ENCODE measurements at places on chromosomes 1 and 21.
A peak's percentile ranks its signal among the peaks of the same experiment; 100 is the strongest.

- no peak for DNase-seq
Measured at GRCh38 chr1:230220478-230220877, 153.4 kb downstream of the GALNT2 start.

DNA sequence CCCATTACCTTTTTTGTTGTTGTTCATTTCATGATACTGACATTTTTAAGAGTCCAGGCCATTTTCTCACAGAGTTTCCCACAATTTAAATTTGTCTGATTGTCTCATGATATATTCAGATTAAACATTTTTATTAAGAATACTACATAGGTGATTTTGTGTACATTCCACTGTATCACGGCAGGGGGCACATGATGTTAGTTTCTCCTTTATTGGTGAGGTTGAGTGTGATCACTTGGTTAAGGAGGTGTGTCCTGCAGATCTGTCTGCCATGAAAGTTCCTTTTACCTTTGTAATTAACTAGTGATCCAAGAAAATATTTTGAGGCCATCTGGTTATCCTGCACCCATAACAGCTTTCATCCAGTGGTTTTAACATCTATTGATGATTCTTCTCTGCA lies 11.8 kb downstream of the RTCA start:
- peak; percentile 43 for DNase-seq

GRCh38 chr1:51555866-51556619 lies 37.0 kb upstream of the EPS15 start:
- DNase-seq = no peak

DNA sequence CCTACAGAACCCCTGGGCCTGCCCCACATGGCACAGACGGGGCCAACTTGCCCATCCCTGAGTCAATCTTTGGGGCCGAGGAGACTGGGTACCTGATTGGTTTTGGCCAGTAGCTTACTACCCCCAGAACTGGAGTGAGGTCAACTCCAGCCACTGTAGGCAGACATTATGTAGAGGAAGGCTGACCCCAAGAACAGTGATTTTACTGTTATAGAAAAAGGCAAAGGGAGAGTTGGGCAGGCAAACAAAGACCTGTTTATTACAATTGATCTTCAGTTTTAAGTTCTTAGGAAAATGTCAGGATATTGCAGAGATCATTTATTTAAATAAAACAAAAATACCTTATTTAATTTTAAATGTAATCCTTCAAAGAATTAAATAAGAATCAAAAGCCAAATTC lies 653.8 kb downstream of the NPHP4 start:
- no peak for DNase-seq

- no peak for DNase-seq
Measured at GRCh38 chr1:192700834-192701271, 64.9 kb downstream of the RGS13 start.

DNA sequence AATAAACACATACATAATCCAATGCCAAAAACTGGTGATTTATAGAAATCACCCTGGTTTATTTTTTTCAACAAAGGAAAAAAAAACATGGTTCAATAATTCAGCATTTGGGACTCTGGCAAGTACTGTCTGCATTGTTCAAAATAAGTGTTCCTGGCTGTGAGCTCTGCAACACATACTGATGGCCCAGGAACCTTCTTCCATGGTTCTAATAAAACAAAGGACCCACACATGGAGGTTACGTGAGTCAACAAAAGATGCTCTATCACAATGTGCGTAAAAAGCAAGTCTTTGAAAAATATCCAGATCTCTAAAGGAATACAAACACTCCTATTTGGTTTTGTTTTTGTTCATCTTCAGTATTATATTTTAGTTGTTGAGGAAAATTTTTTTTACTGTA lies 37.9 kb upstream of the C1orf198 start:
- DNase-seq = no peak

GRCh38 chr1:184048561-184049240 lies 2.8 kb upstream of the TSEN15 start:
- DNase-seq = no peak

DNA sequence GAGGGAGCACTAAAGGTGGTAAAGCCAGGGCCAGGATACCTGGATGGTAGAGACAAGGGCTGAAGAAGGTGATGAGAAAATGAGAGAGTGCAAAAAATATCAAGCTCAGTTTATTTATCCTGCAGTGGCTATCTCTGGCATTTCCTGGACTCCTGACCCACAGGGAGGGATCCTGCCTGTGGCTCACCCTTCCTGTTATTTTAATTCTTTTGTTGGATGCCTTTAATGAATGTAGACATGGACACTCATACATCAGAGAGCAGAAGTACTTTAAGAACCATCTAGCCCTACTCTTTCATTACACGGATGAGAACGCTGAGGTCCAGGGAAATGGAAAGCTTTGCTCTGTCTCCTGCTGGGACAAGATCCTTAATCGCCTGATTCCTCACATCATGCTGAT lies 20.6 kb downstream of the JUN start:
- DNase-seq = no peak

DNA sequence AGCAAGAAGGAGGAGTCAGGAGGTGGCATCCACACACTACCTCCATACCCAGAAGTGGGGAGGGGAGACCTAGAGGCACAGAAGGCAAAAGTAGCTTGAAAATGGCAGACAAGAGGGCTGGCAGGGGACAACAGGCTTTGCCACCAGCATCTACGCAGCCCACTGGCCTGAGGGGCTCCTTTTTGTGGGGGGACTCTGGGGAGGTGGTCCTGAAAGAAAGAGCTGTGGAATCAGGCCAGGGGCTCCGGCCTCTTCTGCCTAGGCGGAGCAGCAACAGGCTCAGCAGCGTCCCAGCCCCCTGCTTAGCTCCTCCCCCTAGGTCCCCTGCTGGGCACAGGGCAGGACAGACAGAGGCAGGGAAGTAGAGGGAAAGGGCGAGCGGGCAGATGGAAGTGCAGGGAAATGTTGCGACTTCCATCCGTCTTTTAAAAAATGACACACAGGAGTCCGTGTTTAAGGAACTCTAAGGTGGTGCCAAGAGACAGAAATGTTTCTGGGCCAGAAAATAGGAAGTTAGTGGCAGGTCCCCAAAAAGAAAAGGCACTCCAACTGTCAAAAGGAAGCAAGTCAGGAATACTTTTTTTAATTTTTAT lies 10.0 kb upstream of the LEFTY2 start:
- no peak for DNase-seq

GRCh38 chr1:1109743-1110142 lies 6.1 kb downstream of the C1orf159 start:
- no peak for DNase-seq

DNA sequence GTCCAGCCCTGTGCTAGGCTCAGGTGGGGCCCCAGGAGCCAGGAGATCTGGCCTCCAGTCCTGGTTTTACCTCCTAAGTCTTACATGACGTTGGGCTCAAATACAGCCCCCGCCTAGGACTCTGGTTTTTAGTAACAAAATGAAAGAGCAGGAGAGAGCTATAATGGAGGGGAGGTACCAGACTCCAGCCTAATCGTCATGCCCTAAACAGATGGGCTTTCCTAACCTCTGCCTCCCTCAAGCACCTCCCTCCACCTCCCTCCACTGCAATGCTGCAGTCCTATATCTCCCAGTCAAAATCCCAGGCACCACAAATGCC lies 28.6 kb downstream of the TTC39A start:
- DNase-seq = no peak

DNA sequence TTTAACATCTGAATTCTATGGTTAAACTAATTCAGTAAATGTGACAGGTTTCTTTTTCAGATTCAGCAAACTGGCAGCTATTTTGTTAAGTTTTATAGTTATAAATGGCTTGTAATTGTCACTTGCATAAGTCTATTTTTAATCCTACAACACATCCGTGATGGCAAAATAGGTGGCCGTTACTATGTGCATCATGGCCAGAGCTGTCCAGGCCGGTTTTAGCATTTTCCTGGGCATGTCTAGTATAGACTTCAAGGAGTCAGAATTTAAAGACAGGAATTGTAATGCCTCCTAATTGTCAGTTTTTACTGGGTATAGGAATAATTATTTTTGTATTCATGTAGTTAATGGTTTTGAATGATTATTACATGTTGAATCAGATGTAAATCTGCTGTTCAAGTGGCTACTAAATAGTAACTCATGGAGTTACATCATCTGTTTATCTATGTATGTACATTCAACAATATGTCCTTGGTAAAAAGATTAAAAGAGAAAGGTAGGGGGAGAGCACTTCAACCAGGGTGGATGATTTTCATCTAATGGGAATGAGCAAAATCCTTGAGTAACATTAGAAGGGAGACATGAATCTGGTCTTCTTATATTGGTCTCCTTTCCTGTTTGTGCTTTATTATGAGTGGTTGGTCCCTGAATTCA lies 3.2 kb upstream of the B3GALT2 start:
- DNase-seq = no peak

DNA sequence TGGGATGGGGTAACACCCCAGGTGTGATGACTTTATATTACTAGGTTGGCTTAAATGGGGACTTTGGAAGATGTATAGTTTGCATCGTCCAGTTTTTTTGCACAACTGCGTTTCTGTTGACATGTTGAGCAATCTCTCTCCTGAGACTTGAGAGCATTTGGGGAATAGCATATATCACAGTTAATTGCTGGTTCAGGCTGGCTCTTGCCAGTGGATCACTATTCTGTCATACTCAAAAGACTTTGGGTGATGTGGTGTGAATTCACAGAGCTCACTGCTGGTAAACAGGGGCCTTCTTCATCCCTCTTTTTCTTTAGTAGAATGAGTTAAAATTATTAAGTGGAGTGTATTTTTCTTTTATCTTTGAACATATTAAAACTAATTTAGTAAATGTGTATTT lies 44.3 kb downstream of the LHX9 start:
- DNase-seq = no peak

GRCh38 chr1:95086949-95087533 lies 14.3 kb upstream of the ALG14 start:
- no peak for DNase-seq

DNA sequence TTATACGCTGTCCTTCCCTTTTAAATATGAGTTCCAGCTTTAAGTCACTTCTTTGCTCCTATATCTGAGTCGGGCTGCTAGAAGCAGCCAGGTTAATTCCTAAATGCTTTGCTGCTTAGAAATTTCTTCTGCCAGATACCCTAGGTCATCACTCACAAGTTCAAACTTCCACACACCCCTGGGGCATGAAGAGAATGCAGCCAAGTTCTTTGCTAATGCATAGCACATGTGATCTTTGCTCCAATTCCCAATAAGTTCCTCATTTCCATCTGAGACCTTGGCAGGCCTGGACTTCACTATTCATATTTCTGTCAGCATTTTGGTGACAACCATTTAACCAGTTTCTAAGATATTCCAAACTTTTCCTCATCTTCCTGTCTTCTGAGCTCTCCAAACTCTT lies 14.5 kb upstream of the APP start:
- DNase-seq = no peak

GRCh38 chr1:184340984-184341383 lies 45.8 kb upstream of the C1orf21 start:
- no peak for DNase-seq

DNA sequence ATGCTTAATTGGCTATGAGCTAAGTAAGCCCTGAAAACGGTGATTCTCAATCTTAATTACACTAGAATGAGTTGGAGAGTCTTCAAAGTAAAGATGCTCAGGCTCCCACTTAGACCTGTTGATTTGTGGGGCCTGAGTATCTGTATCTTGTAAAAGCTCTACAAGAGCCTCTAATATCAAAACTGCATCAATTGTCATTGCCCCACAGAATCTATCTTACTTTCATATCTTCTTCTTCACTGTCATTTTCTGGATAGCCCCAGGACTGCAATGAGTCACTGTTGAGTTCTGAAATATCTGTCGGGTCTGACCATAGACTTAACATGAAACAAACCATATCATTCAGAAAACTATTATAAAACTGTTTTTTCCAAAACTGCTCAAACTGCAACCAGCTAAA lies 102.8 kb upstream of the SERTAD4 start:
- DNase-seq = no peak

GRCh38 chr1:240666568-240667198 lies 54.7 kb upstream of the GREM2 start:
- DNase-seq = peak; percentile 14

- DNase-seq = no peak
Measured at GRCh38 chr1:54347955-54348699, 58.1 kb downstream of the SSBP3 start.

- DNase-seq = no peak
Measured at GRCh38 chr1:183607322-183607980, 17.2 kb upstream of the NCF2 start.

DNA sequence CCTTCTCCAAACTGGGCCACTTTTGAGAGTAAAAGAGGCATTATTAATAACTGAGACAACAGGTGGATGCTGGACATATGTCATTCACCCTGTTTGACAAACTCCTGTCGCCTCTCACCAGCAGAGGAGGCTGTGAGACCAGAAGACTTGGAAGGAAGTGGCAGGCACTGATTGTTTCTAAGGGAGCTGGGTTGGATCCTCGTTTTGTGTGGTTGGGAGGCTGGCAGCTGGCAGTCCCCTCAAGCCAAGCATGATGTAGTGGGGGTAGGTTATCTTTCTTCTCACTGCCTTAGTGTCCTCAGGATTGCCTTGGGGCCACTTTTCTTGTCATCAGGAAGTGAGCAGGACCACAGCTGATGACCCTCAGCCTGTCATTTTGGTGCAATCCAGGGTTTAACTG lies 86.5 kb upstream of the KCNJ15 start:
- DNase-seq = peak; percentile 23

DNA sequence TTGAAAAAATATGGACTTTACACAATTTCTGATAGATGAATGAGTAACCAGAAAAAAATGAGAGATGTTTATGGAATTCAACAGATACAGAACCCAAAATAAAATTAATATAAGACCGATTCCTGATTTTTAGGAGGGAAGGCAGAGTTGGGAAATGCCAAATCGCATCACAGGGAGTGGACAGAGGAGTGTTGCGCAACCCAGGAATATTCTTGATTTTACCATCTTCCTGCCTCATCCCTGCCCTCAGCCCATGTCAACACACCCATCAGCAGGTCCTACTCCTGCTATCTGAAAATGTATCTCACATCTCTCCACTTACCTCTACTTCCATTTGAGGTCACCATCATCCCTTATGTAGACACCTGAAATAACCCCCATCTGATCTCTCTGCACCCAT lies 221.0 kb downstream of the DSCAM start:
- DNase-seq = no peak

- DNase-seq = no peak
Measured at GRCh38 chr1:11620924-11621323, 33.3 kb downstream of the FBXO2 start.
